ENCODE measurements at places on chromosomes 2 and 18.
A peak's percentile ranks its signal among the peaks of the same experiment; 100 is the strongest.

GRCh38 chr2:100000915-100001707 is 141.3 kb downstream of the AFF3 start:
- DNase-seq: no peak

DNA sequence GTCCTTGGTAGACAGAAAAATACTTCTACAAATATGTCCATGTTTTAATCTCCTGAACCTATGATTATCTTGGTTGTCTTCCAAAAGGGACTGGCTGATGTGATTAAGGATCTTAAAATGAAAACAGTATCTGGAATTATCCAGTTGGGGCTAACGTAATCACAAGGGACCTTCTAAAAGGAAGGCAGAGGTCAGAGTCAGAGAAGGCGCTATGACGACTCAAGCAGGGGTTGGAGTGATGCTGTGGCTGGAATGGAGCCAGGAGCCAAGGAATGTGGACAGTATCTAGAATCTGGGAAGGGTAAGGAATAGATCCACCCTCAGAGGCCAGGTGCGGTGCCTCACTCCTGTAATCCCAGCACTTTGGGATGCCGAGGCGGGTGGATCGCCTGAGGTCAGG is 4.2 kb upstream of the USP14 start:
- no peak for DNase-seq

- peak; percentile 95 for DNase-seq
These were observed 86.9 kb downstream of the LIMS1 start for GRCh38 chr2:108621087-108621559.

- DNase-seq: no peak
These were observed 161.5 kb upstream of the AGAP1 start for GRCh38 chr2:235332240-235332890.

Data from DMS79 treated with DMSO at 0.1 percent for 48 hours (cell line).